NCI-H2171 (cell line): ENCODE measurements at places on chromosomes 2 and 18.

DNA sequence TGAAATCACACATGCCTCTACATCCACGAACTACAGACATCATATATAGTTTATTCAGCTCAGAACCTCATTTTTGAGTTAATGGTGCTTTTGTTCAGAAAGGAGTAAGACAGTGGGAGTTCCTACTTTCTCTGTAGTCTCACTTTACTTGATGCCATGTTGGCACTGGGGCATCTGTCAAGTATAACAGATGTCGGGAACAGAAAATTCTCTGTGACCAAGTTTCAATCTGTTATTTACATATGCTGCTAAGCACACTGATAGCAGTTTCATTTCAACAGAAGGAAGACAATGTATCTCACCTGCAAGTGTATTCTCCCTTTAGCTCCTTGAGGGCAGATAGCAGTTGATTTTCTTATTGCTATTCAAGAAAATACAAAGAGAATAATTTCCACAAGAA lies 774.1 kb downstream of the METTL4 start:
- DNase-seq: peak; percentile 52

DNA sequence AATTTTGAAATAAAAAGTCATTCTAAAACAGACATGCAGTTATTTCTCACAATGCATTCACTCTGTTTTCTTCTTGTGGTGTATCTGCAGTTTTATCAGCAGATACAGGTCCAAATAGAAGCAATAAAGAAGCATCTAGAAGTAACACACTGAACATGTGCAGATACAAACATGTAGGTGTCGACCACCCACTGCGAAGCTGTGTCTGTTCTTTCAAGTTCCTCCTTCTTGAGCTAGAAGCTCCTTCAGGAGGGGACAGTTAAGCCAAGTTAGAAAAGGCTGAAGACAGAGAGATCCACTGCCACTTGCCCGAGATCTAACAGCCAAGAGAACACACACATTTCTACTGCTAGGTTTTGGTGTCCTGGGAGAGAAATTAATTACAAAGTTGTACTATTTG lies 30.1 kb downstream of the WDFY1 start:
- DNase-seq: no peak

DNA sequence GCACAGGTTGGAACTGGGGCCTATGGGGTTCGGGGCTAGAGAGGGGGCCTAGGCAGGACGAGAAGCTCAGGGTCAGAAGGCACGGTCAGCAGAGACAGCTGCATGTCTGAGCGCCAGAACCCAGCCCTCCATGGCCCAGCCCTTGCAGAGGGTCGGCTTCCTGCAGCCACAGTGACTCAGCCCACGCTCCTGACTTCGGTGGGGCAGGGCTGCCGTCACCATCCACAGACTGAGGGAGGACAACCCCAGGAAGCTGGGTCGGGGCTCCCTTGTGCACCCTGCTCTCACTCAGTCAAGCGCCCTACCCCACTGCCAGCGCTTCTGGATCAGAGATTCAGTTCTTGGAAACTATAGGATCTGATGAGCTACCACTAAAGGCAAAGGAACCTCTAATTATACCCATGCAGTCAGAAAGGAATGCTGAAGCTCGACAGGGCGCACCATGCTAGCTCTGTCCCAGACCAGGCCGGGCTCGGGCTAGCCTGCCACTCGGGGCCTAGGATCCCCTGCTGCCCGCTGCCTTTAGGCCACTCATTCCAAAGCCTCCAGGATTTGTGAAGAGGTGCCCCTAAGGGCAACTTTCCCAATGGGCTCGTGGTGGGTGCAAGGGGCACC lies 3.0 kb downstream of the ACTR1B start:
- DNase-seq: no peak

DNA sequence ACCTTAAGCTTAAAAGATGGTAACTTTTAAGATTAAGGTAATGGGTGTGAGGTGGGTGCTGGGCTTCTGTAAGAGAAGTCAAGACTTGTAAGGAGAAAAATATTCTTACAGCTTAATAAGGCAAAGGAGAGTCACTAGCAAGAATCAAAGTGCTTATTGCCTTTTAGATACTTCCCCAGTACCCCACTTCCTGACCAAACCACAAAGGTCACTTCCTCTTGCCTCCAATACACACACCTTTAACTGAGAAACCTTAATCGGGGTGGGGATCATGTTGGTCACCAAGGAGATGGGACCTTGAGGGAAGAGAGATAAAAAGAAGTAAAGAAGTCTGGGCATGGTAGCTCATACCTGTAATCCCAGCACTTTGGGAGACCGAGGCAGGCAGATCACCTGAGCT lies 10.6 kb upstream of the ATG16L1 start:
- DNase-seq: no peak

DNA sequence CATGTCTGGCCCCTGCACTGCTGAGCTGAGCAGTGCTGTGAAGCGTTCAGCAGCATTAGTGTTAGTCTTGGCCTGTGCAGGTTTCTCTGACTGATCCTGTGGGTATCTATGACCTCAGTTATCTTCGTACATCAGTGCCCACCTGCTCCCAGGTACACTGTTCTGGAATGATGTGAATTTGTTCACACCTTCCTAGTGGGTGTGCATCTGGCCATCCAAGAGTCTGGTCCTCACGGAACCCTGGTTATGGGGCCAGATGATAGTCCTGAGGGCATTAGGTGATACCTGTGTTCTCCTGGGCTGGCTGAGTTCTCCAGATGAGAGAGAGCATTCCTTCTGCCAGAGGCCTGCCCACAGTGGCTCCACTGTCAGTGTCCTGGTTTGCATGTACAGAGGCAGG lies 57.2 kb downstream of the INPP4A start:
- no peak for DNase-seq

DNA sequence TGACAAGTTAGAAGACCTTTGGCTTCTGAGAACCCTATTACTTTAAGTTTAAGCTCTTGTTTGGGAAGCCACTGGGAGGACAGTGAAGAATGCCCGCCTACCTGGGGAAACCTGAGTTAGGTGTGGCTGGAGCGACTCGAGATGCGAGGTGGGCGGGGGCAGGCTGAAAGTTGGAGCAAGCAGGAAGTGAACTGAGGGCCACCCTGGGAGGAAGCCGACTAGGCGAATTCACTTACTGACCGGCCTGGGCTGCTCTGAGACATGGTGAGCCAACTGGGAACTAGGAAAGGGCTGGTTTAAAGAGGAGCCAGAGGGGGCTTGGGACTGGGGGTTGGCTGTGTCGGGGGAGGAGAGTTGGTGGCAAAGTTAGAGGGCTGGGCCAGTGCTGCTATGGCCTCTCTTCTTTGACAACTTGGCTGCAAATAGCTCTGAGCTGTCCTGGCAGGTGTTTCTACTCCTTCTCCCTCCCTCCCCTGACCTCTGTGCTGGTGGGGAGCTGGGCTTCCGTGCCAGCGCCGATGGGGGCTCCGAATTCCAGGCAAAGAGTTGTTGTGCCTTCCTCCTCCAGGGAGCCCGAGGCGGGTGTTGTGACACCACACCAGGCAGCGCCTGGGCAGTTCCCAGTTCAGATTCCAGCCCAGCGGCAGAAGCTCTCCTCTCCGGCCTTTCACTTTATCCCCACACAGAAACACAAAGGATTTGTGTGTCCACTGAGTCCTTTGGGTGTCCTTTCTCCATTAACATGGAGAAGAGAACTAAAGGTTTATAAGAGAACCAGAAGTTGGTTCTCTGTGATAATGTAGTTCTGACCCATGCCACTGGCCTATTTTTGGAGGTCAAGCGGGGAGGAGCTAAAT lies at the start of gene VAMP8:
Gene VAMP8 (plus strand): TSS at position 201 of the 857 bp plus-strand sequence. CDS start 61 bp downstream, at position 262.
- DNase-seq: no peak

GRCh38 chr2:220460257-220460985 lies 833.0 kb downstream of the SLC4A3 start:
- no peak for DNase-seq

DNA sequence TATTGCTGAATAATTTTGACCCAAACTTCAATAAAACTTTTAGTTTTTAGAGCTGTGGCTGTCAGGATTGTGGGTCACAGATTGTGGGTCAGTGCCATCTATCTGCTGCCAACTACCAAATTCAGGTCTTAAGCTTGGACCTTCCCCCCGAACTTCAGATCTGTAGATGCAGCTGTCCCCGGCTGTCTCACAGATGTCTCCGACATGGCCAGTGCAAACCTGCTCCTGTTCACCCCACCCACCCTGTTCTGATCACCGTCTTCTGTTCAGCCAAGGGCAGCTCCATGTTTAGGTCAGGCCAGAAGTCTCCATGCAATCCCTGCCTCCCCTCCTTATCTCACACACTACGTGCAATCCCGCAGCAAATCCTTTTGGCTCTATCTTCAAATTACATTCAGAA lies 175.0 kb downstream of the PRKCE start:
- no peak for DNase-seq

DNA sequence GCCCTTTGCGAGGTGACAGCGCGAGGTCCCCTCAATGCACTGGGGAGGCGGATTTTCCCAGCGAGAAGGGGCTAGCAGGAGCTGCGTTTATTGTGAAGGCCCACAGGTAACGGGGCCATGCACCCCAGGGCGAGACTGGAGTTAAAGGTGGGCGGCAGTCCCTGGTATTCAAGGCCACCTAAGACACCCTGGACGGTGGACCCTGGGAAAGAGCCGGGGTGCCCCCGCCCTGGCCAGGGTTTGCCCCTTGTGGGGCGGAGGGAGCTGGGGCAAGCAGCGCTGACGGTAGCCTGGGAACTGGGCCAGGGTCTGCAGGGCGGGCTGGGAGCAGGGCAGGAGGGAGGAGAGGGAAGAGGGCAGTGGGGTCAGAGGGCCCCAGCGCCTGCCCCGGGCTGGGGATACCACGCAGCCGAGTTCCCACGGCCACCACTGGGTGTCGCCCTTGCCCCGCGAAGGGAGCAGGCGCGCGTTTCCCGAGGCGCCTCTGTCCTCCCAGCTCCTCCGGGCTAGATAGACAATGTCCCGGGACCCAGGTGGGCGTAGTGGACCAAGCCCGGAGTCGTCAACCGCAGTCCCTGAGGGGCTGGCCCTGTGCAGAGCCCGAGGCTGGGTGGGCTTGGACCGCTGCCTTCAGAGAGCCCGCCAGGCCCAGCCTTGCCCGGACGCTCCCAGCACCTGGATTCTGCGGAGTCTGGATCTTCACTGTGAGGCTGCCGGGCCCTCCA lies 80.2 kb downstream of the SMAD4 start:
- peak; percentile 30 for DNase-seq

GRCh38 chr2:201996679-201997314 lies 36.9 kb upstream of the FZD7 start:
- DNase-seq: no peak

- no peak for DNase-seq
These were observed 205.8 kb upstream of the SMAD2 start for GRCh38 chr18:48136051-48136826.

DNA sequence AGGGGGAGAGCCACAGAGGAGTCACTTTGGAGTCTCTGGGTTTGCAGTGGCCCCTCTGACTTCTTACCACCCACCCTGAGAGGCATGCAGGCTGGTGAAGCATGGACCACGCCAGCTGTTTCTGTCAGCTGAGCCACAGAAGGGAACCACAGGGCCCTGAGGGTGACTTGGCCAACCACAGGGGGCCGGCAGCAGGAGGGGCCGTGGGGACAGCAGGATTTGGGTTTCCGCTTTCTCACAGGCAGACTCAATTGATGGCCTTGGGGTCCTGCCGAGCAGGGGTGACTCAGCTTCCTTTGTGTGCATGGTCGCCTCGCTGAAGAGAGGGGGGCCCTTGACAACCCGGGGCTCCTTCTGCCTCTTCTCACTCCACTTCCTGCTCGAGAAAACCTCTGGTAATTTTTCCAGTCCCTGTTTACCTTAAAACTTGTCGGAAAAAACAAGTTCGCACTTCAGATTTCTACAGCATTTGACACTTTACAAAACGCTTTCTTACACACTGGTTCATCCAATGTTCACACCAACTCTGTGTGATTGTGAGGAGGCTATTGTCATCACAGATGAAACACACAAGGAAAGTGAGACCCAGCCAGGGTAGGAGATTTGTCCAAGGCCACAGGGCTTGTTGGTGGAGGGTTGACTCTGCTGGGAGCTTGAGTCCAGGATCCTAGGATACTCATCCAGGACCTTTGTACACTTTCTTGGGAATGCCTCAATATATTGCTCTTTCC lies 311.2 kb downstream of the LPIN1 start:
- DNase-seq: no peak

- DNase-seq: no peak
These were observed 26.0 kb downstream of the SH3YL1 start for GRCh38 chr2:237878-238277.

DNA sequence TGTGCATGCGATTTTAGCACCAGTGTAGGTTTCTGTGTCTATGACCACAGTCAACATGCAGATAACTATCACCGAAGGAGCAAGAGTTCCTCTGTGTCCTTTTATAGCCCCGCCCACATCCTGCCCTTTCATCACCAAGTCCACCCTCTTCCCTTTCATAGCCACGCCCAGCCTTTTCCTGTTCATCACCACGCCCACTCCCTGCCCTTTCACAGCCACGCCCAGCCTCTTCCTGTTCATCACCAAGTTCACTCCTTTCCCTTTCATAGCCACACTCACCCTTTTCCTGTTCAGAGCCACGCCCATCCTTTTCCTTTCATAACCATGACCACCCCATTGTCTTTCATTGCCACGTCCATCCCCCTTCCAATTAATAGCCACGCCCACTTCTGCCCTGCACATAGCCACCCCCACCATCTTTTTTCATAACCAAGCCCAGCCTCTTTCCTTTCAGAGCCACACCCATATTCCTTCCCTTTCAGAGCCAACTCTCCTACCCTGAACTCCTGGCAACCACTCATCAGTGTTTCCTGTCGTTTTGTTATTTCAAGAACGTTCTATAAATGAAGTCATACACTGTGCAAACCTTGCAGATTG lies 273.9 kb downstream of the MYT1L start:
- DNase-seq: peak; percentile 12

DNA sequence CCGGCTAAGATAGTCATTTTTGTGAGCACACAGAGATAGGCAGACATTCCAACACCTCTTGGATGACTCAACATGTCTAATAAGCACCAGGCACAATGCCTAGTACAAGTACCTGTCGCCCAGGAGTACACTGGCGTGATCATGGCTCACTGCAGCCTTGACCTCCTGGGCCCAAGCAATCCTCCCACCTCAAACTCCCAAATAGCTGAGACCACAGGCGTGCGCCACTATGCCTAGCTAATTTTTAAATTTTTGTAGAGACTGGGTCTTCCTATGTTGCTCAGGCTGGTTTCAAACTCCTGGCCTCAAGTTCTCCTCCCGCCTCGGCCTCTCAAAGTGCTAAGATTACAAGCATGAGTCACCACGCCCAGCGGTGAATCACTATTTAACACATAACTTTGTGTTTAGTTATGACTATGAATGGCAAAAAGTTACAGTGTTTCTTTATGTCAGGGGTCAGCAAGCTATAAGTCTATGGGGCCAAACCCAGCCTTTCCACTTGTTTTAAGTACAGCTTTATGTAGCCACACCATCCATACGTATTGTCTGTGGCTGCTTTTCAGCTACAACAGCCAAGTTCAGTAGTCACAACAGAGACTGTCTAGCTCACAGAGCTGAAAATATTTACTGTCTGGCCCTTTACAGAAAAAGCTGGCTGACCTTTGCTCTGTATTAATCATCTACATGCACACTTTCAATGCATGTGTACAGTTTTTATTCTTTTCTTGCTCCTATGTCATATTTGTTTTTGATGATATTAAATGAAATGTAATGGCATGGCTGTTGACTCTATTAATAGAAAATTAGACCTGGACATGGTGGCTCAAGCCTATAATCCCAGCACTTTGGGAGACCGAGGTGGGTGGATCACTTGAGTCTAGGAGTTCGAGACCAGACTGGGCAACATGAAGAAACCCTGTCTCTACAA lies 18.7 kb downstream of the ORC2 start:
- DNase-seq: no peak
